ENCODE measurements at places on chromosomes 6 and 20.

GRCh38 chr6:137426007-137426689 lies 68.0 kb downstream of the OLIG3 start:
- DNase-seq: no peak

DNA sequence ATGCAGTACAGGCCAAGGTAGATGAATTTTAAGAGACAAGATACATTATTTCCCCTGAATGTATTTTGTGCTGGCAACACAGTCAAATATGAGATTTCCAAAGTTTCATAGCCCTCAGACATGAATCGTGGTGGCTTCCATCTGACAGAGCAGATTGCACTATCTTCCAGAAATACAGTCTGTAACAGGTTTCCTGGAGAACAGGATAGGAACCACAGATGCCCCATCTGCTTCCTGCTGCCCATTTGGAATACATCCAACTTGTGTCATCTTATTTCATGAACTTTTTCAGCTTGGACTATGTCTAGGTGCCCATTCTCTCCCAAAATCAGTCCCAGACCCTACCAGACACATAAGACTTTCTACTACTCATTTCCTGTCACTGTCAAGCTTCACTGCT lies 426.0 kb downstream of the KIF16B start:
- DNase-seq: no peak

DNA sequence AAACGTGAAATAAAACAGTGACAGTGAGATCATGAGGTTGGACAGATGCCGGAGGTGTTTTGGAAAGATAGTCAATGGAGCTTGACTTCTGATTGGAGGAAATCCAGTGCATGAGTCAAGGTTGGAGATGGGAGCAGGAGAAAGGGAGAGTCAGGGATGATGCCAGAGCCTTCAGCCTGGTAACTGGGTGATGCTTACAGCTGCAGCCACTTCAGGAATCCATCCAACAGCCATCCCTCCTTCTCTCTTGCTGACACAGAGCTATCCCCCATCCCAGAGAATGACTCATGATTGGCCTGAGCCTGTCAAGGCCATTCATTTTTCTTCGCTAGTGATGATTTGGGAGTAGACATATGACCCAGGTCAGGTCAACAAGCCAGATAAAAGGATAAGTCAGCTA lies 112.8 kb downstream of the SAMD5 start:
- no peak for DNase-seq

DNA sequence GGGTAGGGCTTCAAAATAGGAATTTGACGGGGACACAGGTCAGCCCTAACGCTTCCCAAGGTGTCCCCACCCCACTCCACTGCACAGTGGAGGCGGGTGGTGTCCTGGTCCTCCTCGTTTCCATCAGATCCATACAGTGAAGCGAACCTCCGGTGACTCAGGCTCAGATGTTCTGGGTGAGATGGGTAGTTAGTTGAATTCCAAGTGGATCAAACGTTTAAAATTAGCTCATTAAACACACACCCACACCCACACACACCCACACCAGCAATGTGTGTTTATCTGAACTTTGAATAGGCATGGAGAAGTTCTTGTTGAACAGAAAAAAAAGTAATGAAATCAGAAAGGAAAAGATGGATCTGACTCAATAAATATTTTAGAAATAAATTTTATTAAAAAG lies 58.9 kb downstream of the CDH4 start:
- DNase-seq: no peak

DNA sequence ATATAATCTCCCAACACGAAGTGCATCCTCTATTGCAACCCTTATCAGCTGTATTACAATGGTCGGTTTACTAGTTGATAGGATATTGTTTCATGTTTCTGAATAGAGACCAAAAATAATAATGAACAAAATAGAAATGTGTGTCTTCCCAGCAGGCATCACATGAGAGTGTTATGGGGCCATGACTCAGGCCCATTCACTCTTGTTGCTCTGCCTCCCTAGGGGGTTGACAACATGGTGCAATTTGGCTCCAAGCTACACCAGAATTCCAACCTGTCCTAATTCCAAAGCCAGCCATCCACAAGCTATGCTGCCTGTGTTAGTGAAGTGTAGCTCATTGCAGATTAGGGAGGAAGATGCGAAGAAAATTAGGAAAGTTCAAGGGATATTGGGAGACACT lies 13.1 kb upstream of the SAYSD1 start:
- DNase-seq: no peak

- DNase-seq: no peak
These were observed 628 bp downstream of the SLC35B2 start for GRCh38 chr6:44256775-44257024.

GRCh38 chr6:38213251-38213658 lies 393.7 kb downstream of the ZFAND3 start:
- DNase-seq: no peak

DNA sequence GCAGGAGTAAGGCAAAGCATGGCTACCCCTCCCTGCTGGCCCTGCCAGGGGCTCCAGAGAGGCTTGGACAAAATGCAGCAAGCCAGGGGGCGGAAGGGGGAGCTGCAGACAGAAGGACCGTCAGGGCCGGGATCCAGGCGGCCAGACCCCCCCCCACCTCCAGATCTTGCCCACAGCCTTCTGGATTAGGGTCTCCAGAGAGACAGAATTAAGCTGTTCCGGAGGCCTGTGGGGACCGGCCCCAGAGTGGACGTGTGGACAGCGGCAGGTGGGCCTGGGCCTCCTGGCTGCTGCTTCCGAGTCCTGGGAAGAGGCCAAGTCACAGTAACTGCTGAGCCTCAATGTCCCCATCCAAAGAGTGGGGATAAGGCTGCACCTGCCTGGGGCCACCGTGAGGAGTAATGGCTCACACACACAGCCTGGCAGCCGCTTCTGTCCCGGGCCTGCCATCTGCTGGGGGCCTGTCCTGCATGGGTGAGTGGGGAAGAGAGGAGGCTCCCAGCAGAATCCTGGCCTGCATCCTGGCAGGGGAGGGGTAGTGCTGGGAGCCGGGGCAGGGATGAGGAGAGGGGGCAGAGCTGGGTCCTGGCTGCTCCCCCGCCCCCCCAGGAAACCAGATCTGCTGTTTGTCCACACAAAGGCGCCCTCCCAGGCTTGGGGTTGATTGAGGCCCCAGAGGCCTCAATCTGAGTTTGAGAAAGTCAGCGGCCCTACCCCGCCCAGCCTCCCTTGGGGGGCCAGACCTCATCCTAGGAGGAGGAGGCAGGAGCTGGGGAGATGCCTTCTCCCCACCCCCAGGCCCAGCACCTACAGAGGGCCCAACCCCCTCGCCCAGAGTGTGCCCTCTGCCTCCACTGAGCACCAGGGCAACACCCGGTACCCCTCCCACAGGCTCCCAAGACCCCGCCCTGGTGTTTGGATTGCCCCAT lies 3.9 kb downstream of the LAMA5 start:
- DNase-seq: no peak

DNA sequence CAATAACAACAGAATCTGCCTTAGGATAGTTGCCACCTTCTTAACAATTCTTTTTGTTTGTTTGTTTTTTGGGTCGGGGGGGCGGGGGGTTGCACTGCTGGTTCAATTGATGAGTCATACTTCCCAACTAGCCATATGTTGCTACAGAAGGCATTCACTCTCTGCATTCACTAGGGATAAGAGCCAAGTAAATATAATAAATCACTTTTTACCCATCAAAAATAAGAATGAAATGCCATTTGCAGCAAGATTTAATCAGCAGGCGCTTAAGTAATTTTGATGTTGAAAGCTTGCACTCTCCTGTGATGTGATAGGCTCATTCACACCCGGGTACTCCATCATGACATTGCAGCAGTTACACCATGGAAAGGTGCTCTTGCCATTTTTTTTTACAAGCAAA lies 209.8 kb downstream of the HIVEP2 start:
- no peak for DNase-seq

GRCh38 chr6:91392951-91393350 lies 806.1 kb upstream of the MAP3K7 start:
- DNase-seq: no peak

- no peak for DNase-seq
These were observed 62.2 kb upstream of the CLDN20 start for GRCh38 chr6:155201461-155202226.

- DNase-seq: no peak
These were observed 243.0 kb downstream of the PTPRK start for GRCh38 chr6:128277379-128277778.

GRCh38 chr6:43856005-43856765 lies 86.2 kb downstream of the VEGFA start:
- no peak for DNase-seq

DNA sequence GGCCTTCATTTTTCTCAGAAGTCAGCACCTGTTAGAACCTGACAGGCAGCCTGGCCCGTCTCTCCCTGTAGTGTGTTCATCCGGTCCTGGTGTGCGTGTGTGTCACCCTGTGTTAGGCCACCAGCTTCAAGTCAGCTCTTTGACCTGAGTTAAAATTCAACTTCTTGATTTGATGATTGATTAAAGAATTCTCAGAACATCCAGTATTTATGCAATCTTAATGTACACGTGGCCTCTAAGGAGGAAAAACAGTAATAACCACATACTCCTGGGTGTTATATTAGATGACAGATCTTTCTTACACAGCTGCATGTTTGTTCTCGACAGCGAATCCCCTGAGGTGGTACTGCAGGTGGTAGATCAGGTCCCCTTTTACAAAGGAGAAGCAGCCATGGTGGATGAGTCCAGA lies 19.1 kb upstream of the TMEM217 start:
- no peak for DNase-seq

- DNase-seq: no peak
These were observed 20.6 kb downstream of the MYH7B start for GRCh38 chr20:34976286-34976685.

GRCh38 chr6:83511901-83512681 lies at the start of gene PRSS35:
PRSS35 (plus strand) TSS chr6:83512534; CDS start chr6:83523442, 10,908 bp downstream.
- peak; percentile 13 for DNase-seq

GRCh38 chr6:148151896-148152643 lies 190.6 kb upstream of the SASH1 start:
- DNase-seq: no peak

- no peak for DNase-seq
These were observed 34.4 kb upstream of the KIF16B start for GRCh38 chr20:16607364-16608276.

- no peak for DNase-seq
These were observed 52.1 kb downstream of the YTHDF1 start for GRCh38 chr20:63163596-63164483.

DNA sequence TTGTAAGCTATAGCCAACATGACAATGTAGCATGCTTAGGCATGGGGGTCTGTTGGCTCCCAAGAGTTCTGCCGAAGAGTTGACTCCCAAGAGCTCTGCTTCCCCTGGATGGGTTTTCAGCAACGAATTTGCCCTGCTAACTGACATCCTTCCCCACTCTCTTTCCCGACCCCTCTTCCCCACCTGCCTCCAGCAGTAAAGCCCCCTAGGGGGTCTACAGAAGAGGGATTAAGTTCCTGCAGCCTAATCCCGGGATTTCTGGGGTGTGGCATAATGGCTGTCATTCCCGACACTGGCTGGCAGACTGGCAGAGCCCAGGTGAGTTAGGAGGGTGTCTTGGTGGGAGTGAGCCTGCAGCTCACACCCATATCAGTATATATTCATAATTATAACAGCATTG lies 121.0 kb upstream of the ZNF184 start:
- no peak for DNase-seq

- DNase-seq: no peak
These were observed 93.2 kb downstream of the MYO6 start for GRCh38 chr6:75842191-75842590.

DNA sequence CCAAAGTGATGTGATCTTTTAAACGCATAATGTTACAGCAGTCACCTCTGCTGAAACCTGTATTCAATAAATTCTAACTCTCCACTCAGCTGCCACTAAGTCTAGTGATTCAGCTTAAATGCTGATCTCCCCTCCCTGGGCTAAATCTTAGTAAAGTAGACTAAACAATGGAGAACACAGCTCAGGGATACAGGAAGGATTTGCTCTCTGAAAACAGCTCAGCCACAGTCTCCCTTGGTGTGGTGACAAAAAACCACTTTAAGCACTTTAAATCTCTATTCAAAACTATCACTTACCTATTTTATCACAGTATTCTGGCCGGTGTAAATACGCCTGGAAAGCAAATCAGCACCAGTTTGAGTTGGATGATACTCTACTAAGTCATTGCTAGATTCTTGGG lies 130.6 kb downstream of the RFX6 start:
- DNase-seq: no peak

GRCh38 chr6:118391086-118391485 lies 157.0 kb upstream of the PLN start:
- DNase-seq: no peak

DNA sequence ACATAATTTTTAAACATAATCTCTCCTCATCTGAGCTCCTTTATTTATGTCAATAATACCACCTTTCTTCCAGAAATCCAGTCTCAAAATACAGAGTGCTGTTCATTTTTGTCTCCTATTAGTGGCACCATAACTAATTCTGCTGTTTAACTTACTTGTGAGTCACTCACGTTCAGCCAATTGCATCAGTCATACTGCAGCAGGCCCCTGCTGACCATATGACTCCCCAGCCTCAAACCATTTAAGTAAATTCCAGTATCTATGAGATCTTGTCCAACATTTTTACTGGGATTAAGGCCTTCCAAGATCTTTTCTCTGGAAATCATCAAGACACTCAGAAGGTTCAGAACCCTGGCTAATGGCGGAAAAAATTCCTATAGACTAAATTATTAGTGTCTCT lies 982.2 kb upstream of the MAP3K7 start:
- DNase-seq: no peak

DNA sequence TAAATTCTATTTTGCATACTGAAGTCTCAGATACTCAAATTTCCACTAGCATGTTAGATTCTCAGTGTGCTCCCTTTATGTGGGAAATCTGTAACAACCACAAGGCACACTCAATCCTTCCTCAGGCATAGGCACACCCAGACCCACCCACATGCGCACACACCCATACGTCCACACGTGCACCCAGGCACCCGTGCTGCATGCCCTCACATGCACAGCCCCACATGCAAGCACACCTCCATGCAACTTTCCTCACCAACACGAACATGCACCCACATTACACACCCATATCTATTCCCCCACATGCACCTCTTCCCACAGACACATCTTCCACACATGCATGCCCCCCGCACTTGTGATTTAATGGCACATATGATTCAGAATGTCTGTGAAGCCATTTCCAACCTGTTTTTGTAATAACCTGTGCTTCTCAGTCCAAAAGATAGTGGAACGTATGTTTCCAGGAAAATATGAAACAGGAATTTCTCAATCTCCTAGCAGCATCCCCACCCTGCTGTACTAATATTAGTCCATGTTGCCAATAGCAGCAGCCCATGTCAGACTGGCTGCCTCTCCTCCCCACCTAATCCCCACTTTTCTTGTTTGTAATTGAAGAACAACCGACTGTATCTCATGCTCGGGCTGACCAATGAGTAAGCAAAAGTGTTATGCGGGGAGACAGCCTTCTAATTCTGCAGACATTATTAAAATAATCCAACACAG lies 11.3 kb upstream of the CYP24A1 start:
- no peak for DNase-seq

DNA sequence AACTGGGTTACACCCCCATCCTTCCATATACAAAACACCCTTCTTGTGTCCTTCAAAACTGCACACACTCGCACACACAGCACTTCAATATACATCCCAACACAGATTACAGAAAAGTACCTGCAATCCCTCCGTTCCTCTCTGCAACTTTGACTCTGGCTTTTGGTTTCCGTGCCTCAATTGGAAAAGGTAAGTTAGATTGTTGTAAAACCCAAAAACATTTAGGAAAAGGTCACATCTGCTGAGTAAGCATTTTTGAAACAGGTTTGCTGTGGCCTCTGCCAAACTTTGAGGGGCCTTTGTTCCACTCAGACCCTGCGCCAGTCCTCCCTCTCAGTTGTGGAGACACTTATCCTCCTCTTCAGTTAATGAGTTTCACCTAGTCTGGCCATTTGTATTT lies 4.2 kb downstream of the NKX2-4 start:
- no peak for DNase-seq

All from activated CD8-positive, alpha-beta memory T cell treated with anti-CD3 and anti-CD28 coated beads, Interleukin-2, amount 50 U/mL, for 4 hours (primary cell).